ENCODE measurements at places on chromosomes 1 and 21. TPM values are rescaled to one million over a fixed set of nuclear protein-coding genes. Genes with fewer than 3 reads are reported as not detected.

The SPATA21 gene
- not detected for total RNA-seq

The KIF17 gene
- 0.85 TPM for total RNA-seq

The UMODL1 gene
- 1.7 TPM for total RNA-seq

GRCh38 chr1:225700164-225700821, 47.4 kb upstream of the ENAH start:
- DNase-seq, result no peak

DNA sequence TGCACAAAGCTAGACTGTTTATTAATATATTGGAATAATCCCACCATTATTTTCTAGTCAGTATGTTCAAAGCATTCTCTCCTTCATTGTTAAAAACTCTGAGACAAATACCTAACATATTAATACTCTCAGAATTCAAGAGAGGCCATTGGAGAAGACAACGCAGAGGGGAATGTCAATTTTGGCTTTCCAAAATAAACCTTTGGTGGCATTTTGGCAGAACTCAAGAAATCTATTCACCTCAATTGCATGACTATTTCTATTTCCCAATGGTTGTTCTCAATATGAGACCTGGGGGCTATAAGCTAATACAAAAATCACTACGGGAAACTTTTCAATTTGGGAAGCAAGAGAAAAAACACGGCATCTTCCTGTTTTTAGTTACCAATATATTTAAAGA, 58.5 kb downstream of the RUSC1 start:
- no peak for DNase-seq

DNA sequence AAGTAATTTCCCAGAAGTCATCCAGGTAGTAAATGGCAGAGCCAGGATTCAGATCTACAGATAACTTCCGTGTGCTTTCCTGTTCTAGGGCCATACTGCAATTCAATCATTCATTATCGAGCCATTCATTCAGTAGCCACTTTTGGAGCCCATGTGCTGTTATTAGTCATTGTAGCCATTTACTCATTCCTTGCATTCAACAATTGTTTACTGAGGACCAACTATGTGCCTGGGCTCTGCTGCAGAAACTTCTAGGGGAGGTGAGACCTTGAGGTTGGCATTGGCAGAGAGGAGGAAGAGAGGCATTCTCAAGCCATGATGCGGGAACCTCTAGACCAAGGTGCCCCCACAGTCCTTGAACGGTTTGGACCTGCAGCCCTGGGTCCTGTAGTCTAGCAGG, 27.9 kb downstream of the EPHB2 start:
- no peak for DNase-seq

DNA sequence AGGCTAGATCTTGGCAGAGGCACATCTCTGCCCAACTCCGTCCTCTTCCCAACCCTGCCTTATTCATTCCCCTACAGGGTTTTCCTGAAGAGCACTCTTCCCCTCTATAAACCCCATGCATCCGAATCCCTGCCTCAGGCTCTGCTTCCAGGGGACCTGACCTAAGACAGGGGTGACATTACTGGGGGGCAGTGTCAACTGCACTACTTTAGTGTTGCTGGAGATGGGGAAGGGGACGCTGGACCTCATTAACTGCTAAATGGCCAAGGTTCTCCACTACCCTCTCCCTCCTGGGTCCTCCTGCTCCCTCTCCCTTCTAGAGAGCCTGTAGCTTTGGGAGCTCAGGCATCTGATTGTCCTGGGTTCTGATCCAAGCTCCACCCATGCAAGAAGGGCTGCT, 126.2 kb downstream of the GRIK3 start:
- DNase-seq, result no peak

DNA sequence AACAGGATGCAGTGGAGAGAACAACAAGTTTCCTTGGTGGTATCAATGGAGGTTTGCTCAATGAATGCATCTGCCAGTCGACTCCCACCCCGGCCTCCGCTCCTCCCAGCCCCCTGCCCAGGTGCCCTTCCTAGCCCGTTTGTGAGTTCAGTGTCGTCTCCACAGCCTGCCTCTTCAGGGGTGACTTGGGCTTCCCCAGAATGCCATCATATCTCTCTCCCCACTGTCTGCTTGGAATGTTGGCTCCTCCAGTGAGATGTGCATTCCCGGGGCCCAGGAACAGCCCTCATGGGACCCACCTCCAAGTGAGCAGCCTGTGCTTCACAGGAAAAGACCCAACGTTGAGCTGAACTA, 30.5 kb downstream of the MATN1 start:
- DNase-seq, result no peak

- no peak for DNase-seq
Measured at GRCh38 chr1:202873026-202873425, 15.9 kb downstream of the RABIF start.

All from thymus (tissue), 14 donors.